NCI-H345 (cell line): ENCODE measurements at places on chromosomes 11 and 22.

DNA sequence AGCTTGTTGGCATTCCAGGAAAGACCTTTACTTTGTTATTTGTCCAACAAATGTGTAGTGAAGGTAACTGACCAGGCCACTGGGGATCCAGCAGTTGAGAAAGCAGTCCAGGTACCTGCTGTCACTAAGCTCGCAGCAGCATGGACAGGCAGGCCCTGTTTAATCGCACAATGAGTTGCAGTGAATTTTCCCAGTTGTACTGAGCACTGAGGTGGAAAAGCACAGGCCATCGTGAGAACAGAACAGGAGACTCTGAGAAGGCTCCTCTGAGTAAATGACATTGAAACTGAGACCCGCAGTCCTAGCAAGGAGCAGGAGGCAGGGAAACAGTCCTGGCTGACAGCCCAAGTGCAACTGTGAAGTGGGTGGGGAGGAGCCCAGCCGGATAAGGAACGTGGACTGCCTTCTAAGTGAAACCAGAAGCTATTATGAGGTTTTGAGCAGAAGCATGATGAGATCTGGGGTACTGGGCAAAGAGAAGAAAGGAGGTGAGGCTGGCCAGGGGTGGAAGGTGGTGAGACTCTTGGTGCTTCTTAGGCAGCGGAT, 39.8 kb upstream of the CDON start:
- DNase-seq = no peak

DNA sequence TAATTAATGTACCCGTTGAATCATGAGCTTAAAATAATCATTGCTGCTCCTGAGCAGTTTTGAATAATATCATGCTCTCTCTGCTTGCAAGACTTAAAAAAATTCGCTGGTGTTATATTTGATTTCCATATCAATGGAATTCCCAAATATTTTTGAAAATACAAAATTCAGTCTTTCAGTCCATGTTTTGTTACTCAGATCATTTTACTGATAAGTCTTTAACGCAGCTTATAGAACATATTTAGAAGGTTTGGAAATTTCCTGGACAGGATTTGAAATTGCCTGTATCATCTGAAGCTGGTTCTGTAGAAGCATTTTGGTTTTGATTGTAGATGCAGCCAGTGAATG, 1.9 kb downstream of the BMAL1 start:
- no peak for DNase-seq

- DNase-seq = no peak
Observed at GRCh38 chr22:48327721-48328120, 1500.0 kb downstream of the BRD1 start.

GRCh38 chr11:120215634-120216033, 4.8 kb downstream of the OAF start:
- no peak for DNase-seq

DNA sequence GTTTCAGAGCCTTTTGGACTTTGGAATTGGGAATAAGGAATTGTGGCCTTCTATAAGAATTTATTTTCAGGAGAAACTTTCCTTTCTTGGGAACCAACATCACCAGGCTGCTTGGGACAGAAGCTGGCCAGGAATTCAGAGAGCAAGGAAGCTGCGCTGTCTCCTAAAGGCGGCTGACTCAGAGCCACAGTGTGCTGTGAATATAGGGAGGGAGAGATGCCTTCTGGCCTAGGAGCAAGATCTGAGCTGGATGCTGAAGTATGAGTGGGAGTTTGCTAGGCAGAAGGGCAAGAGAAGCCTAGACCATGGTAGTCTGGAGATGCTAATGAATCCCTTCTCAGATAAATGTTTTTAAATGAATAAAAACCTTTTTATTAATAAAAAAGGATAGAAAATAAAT, 213.7 kb upstream of the TBCEL start:
- no peak for DNase-seq

- DNase-seq = no peak
Observed at GRCh38 chr11:122137078-122137793, 21.2 kb upstream of the BLID start.

DNA sequence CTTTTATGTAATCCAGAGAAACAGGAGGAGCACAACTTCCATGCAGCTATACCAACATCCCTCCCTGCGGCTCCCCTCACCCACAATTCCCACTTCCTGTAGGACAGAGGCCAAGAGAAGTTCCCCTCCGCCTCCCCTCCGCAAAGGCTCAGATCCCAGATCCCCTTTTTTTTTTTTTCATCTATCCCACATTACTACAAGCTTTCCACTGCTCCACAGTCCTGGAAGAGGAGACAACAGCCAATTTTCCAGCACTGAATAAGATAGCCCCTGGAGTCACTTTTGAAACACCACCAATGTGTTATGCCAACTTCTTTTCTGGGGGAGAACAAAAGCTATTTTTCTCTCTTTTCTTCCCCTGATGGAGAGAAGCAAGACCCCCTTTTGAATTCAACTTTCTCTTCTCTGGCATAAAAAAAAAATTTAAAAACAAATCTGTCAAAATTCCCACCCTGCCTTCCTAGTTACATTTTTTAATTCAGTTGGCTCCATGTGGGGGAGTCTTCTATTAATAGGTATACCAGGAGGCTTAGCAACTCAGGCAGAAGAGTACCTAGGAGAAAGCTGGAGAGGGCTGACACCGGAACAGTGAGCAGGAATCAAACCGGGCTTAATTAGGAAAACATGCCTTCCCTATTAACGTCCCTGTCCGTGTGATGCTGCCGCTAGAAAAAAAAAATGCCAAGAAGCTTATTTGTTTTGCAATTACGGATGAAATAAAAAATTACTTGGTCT, 543.4 kb downstream of the BUD13 start:
- no peak for DNase-seq

GRCh38 chr11:65505466-65506289, 6.8 kb downstream of the MALAT1 start:
- no peak for DNase-seq

DNA sequence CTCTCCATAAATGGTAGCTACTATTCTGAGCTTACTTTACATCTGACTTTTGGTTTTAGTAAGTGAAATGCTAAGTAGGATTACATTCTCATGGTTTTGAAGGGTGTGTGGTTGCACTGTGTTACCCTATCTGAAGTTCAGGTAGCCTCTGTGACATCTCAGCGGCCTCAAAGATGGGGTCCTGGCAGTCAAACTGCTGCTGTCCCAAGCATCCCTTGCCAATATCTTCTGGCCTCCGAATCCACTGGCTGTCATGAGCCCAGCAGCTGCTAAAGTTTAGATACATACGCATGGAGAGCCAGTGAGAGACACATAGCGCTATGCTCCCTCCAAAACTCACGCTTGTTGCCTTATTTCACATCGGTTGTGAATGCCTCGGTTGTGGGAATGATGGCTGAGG, 34.9 kb downstream of the UBASH3B start:
- DNase-seq = no peak

- DNase-seq = no peak
Observed at GRCh38 chr11:28464252-28464867, 356.2 kb downstream of the METTL15 start.
